Stimulated activated naive CD4-positive, alpha-beta T cell (primary cell): ENCODE measurements at places on chromosomes 11 and 22.
A peak's percentile ranks its signal among the peaks of the same experiment; 100 is the strongest.

DNA sequence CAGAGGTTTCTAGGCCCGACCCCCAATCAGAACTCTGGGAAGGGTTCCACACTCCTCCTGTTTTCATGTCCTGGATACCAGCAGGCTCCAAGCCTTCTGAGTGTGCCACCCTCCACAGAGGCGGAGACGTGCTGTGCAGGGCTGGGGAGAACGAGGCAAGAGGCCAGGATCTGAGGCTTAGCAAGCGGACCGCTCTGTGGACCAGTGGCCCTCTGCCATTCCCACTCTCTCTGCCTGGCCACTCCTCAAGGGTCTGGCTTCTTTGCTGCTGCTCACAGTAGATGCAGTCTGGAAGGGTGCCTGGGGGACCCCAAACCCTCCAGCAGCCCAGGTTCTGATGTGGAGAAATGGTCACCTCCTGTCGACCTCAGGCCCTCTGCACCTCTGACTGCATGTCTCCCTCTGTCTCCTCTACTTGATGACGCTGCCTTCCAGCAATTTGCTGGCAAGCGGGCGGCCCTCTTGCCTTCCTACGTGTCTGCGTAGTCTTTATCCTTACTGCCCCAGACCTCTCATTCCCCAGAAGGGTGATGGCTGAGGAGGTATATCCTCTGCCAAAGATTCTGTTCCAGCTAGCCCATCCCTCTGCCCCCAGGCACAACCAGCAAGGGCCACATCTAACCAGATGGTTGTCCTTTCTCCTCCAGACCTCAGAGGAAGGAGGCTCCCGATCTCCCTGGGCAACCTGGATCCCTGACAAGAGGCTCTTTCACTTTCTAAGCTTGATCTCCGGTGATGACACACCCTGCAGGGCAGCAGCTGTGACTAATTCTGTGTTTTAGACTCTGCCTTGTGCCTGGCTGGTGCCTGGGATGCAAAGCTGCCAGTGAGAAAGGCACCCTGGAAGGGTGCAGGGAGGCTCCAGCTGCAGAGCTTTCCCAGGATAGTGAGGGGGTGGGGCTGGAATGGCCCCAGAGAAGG, 87.3 kb downstream of the NAT10 start:
- DNase-seq: no peak

GRCh38 chr11:111367411-111368284, 11.4 kb downstream of the POU2AF1 start:
- DNase-seq: no peak

- no peak for DNase-seq
Measured at GRCh38 chr11:116567721-116568242, 205.0 kb downstream of the BUD13 start.

DNA sequence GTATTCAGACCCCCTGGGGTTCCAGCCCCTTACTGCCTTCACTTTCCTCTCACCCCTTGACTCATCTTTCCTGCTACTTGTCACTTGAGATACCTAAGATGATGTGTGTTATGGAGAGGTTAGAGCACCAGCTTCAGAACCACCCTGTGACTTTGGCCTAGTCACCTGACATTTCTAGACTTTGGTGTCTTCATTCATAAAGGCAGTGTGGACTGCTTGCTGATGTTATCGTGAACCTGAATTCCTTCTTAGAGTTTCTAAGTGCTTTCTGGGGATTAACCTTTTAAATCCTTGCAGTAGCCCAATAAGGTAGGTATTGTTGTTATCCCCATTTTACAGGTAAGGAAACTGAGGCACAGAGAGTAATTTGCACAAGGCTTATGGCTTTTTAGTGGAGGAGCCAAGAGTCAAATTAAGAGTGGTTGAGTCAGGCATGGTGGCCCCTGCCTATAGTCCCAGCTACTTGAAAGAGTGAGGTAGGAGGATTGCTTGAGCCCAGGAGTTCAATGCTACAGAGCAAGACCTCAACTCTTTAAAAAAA, 5.1 kb upstream of the BBS1 start:
- no peak for DNase-seq

DNA sequence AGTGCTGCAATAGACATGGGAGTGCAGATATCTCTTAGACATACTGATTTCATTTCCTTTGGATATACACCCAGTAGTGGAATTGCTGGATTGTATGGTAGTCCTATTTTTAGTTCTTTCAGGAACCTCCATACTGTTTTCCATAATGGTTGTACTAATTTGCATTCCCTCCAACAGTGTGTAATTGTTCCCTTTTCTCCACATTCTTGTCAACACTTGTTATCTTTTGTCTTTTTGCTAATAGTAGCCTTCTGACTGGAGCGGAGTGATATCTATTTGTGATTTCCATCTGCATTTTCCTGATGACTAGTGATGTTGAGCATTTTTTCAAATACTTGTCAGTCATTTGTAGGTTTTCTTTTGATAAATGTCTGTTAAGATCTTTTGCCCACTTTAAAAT, 128.9 kb downstream of the CTNND1 start:
- DNase-seq: no peak

- DNase-seq: no peak
Measured at GRCh38 chr11:13119941-13120520, 110.9 kb downstream of the RASSF10 start.

DNA sequence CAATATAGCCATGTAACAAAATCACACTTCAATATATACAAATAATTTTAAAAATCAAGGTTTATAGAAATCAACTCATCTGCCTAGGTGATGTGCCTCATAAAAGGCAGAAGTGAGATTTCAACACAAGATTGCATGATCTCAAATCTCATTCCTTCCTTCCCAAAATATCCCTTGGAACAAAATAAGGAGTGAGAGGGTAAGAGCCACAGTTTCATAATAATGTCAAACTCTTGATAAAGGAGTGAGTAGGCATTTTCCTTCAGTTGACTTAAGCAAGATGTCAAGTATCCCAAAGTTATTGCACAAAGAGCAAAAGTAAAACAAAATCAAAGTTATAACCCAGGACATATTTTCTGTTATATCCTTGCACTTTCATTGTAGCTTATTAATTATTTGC, 81.3 kb downstream of the C22orf31 start:
- no peak for DNase-seq

- DNase-seq: no peak
Measured at GRCh38 chr22:44710474-44711240, 8.7 kb downstream of the PRR5 start.

- DNase-seq: no peak
Measured at GRCh38 chr11:132914600-132914999, 617.7 kb downstream of the OPCML start.

- no peak for DNase-seq
Measured at GRCh38 chr22:17576470-17576869, 13.2 kb downstream of the SLC25A18 start.

DNA sequence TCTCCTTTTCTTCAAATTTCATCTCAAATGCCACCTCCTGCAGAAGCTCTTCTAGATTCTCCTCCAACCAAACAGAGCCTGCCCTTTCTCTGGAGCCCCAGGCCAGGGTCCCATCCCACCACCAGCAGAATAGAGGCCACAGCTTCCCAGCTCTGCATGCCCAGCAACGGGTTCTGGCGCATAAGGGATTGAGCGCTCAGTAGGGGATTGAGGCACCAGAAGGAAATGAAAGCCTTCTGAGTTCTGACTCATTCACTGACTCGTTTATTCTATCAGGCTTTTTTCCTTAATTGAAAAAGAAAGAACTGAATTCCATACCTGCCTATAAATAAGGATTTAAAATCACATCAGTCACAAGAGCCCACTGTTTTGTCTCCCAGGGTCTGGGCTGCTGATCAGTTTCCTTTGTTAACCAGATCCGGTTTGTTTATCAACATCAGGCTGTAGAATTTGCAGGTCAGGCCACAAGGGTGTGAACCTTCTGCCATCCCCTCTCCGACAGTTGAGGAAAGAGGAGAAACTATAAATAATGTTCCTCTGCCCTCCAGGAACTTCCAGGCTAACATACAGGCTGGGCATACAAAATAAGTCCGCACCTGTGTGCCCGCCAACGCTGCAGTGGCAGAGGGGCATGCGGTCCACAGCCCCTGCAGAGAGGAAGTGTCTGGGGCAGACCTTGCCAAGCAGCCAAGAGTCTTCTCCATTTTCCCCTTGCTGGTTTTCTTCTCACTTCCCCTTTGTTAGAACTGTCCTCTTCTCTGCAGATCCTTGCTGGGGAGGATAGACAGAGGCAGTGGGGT, 63.5 kb upstream of the PRDM11 start:
- DNase-seq: no peak

GRCh38 chr11:129249923-129250322, 57.8 kb upstream of the ARHGAP32 start:
- no peak for DNase-seq

DNA sequence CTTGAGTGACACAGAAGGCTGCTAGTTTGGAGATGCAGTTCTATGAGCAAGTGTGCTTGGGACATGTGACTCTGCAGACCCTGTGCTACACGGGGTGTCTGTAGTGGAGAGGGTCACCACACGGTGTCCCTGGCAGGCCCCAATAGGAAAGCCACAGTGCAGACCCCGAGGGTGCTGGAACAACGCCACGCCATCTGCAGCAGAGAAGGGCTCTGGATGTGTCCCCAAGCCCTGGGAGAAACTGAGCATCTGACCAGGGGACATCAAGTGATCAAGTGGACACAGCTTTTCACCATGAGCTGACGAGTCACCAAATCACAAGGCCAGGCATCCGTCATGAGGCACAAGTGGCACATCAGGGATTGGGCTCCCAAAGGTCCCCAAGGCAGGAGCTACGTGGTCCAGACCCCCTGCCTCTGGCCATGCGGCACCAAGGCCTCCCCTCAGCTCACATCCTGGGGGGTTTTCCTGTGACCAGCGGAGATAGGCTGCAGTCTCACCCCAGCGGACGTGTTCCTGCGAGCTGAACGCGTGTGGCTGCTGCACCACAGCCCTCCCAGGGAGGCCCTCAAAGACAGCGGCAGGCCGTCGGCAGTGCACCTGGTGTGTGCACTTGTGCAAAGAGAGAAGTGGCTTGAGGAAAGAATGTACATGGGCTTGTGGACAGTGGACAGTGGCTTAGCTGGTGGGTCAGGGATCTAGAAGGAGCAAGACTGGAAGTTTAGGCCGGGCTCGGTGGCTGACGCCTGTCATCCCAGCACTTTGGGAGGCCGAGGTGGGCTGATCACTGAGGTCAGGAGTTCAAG, 96.7 kb downstream of the RPS6KA4 start:
- no peak for DNase-seq

DNA sequence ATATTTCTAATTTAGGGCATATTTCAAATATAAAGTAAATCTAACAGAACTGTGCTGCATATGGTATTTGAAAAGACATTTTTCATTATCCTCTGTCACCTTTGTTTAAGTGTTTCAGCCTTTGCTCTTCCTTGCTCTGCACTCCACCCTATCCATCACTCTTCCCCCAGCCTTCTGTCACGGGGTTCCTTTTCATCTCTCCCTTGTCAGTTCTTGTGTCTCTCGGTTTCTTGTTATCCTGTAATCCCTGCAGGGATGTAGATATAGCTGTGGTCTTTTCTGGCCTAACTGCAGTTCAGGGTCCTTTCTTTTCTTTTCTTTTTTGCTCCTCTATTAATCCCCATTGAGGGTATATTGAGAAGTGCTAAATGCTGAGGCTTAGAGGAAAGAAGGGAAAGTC, 261.9 kb downstream of the DCDC1 start:
- DNase-seq: no peak

- no peak for DNase-seq
Measured at GRCh38 chr11:120032766-120033390, 105.0 kb downstream of the TRIM29 start.

- DNase-seq: no peak
Measured at GRCh38 chr11:93591247-93591898, 48.2 kb upstream of the SMCO4 start.

DNA sequence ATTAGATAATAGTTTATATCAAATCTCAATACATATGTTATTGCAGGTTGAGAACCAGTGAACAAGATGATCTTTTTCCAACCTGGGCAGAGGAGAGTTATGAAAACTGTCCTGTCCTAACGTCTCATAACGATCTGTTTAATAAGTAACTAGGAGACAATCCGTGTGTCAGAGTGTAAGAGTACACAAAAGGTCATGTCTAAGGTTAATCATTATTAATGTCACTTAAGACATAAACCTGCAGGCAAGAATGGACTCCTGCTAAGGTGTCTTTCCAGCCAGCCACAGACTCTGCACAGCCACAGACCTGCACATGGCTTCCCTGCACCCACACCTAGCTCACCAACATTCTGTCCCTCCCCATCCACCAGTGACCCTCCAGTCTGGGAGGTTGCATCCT, 10.1 kb downstream of the SLC5A4 start:
- DNase-seq: no peak

DNA sequence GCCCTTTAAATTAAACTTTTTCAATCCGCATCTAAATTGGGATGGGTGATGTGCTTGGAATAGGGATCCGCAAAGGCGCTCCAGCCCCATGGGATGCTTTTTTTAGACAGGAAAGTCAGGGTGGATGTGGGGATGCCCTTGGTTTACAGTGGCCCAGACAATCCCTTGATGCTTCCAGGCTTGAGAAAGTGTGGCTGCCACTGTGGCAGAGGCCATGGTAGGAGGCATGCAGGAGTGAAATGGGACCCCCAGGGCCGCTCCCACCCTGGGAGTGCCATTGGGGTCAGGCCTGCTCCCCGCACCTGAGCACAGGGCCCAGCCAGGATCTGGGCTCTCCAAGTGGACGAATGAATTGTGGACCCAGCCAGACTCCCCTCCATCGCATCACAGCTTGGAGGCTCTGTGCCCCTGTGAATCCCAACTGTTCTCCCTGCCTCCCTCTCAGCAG, 75.8 kb downstream of the COMMD9 start:
- no peak for DNase-seq

DNA sequence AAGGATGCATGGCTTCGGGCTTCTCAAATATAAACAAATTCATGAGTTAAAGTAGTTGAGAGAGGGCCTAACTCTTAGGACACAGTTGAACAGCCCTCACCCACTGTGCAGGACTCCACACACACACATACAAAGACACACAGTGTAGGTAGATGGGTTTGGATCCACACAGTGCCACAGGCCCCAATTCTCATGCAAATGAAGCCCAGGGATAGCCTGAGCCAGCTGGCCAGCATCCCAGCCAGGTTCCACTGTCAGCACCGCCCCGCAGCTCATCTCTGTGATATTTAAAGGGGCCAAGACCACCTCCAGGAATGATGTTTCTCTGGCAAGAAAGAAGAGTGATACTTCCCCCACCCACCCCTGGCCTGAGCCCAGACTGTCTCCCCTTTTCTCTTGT, 11.7 kb downstream of the SLC35C1 start:
- no peak for DNase-seq

- DNase-seq: no peak
Measured at GRCh38 chr22:25661073-25661472, 80.9 kb upstream of the MYO18B start.

GRCh38 chr11:37496201-37496600, 898.2 kb upstream of the RAG2 start:
- no peak for DNase-seq

DNA sequence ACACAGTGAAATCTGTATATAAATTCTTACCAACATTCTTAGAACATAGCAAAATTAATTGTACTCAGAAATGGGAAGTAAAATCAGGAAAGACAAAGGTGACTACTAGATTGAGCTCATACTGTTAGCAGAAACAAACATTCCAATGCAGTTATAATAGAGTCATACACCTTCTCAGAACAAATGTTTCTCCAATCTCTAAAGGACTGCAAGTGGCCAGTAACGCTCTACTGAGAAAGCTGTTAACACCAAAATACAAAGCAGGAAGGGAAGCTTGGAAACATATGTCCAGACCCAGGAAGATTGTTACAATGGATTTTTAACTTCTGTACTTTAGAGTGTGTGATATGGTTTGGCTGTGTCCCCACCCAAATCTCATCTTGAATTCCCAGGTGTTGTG, 341.5 kb downstream of the LARGE1 start:
- no peak for DNase-seq

GRCh38 chr11:122628810-122629555, 26.5 kb upstream of the UBASH3B start:
- peak; percentile 51 for DNase-seq

- no peak for DNase-seq
Measured at GRCh38 chr11:126704096-126704495, 296.5 kb downstream of the KIRREL3 start.
